ENCODE measurements at places on chromosomes 4 and X.
A peak's percentile ranks its signal among the peaks of the same experiment; 100 is the strongest.

DNA sequence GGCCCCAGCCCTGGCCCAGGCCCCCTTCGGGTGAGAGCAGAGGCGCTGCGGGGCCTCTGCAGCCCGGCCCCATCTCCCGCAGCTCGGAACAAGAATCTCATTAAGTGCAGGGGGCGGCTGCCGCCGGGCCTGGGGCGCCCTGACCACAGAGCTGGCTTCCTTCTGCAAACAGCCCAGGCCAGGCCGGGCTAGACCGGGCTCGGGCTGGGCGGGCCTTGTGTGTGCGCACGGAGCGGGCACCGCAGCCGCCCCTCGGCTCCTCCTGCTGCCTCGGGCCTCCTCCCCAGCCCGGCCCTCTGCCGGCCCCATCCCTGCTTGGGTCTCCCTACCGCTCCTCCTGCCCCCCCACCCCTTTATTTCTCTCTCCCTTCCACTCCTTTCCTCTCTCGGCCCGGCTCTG is 83.3 kb downstream of the EFNB1 start:
- no peak for DNase-seq
- H3K4me3 ChIP-seq = no peak overlapping the region
- no peaks in the 10 kb centered on the region for H3K4me1 ChIP-seq
- no peaks in the 10 kb centered on the region for H3K36me3 ChIP-seq
- H3K27ac ChIP-seq = no peak overlapping the region

GRCh38 chr4:125728568-125728967 is 413.8 kb downstream of the FAT4 start:
- peak overlapping the region; percentile 53 for H3K27ac ChIP-seq
- no peak overlapping the region for H3K4me3 ChIP-seq
- H3K36me3 ChIP-seq = no peaks in the 10 kb centered on the region
- peak; percentile 33 for DNase-seq

GRCh38 chr4:169253113-169253671 is 17.6 kb downstream of the SH3RF1 start:
- H3K27me3 ChIP-seq = no peaks in the 10 kb centered on the region
- no peak overlapping the region for H3K4me3 ChIP-seq
- no peaks in the 10 kb centered on the region for H3K36me3 ChIP-seq
- H3K27ac ChIP-seq = no peak overlapping the region
- peaks cover 34% of the 10 kb centered on the region for H3K4me1 ChIP-seq

DNA sequence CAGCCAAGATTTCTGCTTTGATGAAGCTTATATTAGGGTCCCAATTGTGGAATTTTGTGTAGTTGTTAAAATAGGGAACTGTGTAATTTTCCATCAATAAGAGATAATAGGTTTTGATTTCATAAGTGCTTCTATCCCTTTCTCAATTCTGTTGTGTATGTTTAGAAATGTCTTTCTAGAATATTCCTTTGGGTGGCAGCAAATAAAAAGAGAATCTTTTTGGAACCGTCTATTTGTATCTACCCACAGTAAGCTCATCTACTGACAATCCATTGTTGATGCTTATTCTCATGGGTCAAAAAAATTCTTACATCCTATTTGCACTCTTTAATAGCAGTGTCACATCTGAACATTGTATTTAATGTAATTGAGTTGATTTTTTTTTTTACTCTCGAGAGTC is 61.7 kb downstream of the TMA16 start:
- no peak overlapping the region for H3K27ac ChIP-seq
- H3K27me3 ChIP-seq = no peaks in the 10 kb centered on the region
- H3K4me3 ChIP-seq = no peak overlapping the region
- H3K4me1 ChIP-seq = peaks cover 37% of the 10 kb centered on the region
- no peaks in the 10 kb centered on the region for H3K36me3 ChIP-seq
- no peak for DNase-seq

DNA sequence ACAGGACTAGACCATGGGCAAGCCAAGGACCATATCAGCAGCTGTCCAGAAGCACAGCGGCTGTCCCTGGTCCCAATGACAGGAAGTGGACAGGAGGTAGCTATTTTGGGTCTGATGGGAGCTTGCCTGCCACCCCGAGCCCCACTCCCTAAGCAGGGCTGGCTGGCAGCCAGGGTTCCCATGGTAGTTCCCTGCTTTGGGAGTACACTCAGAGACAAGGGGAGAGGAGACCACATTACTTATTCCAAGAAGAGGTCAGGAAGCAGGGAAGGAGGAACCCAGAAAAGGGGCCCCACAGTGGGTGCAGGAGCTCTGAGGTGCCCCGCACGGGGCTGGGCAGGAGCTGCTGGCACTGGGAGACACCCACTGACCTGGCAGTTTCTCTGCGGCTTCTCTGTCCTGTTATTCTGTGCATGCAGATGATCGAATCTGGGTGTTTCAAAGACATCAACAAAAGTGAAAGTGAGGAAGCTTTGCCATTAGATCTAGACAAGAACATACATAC is 36.3 kb downstream of the HTT-AS start:
- H3K27me3 ChIP-seq = no peaks in the 10 kb centered on the region
- H3K36me3 ChIP-seq = no peaks in the 10 kb centered on the region
- H3K4me1 ChIP-seq = peaks cover 35% of the 10 kb centered on the region
- no peak for DNase-seq

- H3K4me3 ChIP-seq = no peak overlapping the region
- no peaks in the 10 kb centered on the region for H3K4me1 ChIP-seq
- no peak overlapping the region for H3K27ac ChIP-seq
Measured at GRCh38 chrX:142828129-142828528, 197.6 kb upstream of the SPANXN4 start.

GRCh38 chr4:2285613-2286381 is 23.9 kb upstream of the MXD4 start:
- H3K4me3 ChIP-seq = no peak overlapping the region
- H3K36me3 ChIP-seq = no peaks in the 10 kb centered on the region
- H3K27me3 ChIP-seq = no peaks in the 10 kb centered on the region
- H3K4me1 ChIP-seq = no peaks in the 10 kb centered on the region
- no peak overlapping the region for H3K27ac ChIP-seq

- no peaks in the 10 kb centered on the region for H3K36me3 ChIP-seq
- H3K27ac ChIP-seq = no peak overlapping the region
- no peaks in the 10 kb centered on the region for H3K4me1 ChIP-seq
- H3K27me3 ChIP-seq = no peaks in the 10 kb centered on the region
- no peak for DNase-seq
Measured at GRCh38 chr4:82688091-82688795, 110.4 kb downstream of the SCD5 start.

DNA sequence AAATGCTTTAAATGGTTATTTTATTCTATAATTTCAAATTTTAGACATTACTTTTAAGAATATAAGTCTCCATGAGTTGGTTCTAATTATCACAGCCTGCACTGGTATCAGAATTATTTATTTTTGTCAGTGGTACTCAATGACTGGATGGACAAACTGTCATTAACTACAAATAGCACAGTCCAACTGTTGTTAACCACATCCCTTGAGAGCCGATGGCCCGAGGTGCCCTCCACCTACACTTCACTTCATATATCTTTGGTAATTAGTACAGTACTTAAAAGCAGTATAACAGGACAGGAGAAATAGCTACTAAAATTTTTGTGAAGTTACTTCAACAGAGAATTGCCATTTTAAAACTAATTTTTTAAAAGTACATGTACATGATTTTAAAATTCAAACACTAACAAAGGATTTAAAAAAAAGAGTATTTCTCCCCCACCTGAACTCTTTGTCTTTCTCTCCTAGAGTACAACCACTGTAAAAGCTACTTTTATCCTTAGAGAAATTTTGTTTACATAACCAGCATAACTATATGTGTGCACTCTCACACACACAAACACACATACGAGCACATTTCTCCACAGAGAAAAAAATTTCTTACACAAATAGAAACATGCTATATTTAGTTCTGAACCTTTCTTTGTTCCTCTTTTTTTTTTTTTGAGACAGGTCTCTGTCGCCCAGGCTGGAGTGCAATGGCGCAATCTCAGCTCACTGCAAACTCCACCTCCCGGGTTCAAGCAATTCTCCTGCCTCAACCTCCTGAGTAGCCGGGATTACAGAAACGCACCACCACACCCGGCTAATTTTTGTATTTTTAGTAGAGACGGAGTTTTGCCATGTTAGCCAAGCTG is 6.5 kb downstream of the TIFA start:
- H3K27ac ChIP-seq = peak overlapping the region; percentile 60
- peak overlapping the region; percentile 2 for H3K4me3 ChIP-seq
- H3K36me3 ChIP-seq = peaks cover 23% of the 10 kb centered on the region
- H3K27me3 ChIP-seq = no peaks in the 10 kb centered on the region
- DNase-seq = no peak

- H3K4me3 ChIP-seq = no peak overlapping the region
- no peak overlapping the region for H3K27ac ChIP-seq
- no peaks in the 10 kb centered on the region for H3K36me3 ChIP-seq
- peaks cover 8% of the 10 kb centered on the region for H3K4me1 ChIP-seq
- H3K27me3 ChIP-seq = no peaks in the 10 kb centered on the region
- DNase-seq = no peak
Measured at GRCh38 chr4:53688186-53688790, 97.0 kb upstream of the LNX1 start.

- no peaks in the 10 kb centered on the region for H3K36me3 ChIP-seq
- no peak overlapping the region for H3K27ac ChIP-seq
- DNase-seq = no peak
- no peaks in the 10 kb centered on the region for H3K4me1 ChIP-seq
- no peaks in the 10 kb centered on the region for H3K27me3 ChIP-seq
Measured at GRCh38 chrX:35150642-35151239, 208.1 kb downstream of the FAM47B start.
